ENCODE measurements at places on chromosomes 5 and 9. TPM values are rescaled to one million over a fixed set of nuclear protein-coding genes. Genes with fewer than 3 reads are reported as not detected.

DNA sequence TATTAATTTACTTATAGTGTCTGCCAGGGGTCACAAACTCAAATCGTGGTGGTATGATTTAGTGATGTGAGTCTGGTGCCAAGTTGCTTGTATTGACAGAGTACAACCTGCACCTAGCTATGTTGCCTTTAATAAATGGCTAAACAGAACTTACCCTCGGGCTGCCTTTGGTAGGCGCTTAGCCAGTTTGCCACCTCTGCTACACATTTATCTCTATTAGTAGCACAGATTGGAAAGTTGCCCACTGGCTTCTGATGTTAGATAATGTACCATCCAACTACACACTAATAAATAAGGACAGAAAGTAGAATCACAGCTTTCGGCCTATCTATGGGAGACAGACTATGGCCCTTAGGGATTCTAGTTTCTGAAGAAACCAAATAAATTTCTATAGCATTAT lies 368.4 kb downstream of the MAN2A1 start:
- no peak for DNase-seq

The SCGB3A2 gene
- not detected for total RNA-seq

DNA sequence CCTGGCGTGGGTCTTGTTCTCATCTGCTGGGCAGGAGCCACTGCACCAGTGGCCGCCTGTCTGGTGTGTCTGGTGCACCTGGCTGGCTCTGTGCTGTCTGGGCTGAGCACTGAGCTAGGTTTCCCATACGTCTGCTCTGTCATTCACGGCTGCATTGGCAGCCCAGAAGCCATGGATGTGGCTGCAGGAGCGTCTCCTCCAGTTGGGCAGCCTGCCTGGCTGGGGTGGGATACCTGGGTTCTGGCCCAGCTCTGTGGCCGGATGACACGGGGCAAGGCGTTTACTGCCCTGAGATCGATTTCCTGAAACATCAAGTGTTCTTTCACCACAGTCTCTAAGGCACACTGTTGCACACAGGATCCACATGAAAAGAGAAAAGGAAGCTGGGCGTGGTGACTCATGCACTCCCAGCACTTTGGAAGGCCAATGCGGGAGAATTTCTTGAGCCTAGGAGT lies 25.5 kb upstream of the SLC25A51 start:
- DNase-seq: no peak

GRCh38 chr9:72728031-72728770 lies 206.8 kb downstream of the TMC1 start:
- DNase-seq: no peak

DNA sequence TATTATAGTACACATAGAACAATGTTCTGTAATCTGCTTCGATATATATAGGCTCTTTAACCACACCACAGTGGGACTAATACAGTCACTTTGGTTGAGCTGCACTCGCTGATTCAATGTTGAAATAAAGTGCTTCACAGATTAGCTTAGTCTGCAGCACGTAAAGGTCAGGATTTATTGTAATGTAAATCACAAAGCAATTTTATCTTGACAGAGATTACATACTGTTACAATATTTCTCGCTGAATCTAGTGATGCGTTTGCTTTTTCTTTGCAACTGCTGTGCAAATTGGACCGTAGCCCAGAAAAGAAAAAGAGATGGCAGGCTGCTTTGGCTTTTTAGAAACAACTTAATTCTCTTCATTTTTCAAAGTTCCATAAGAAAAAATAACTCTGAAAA lies 52.9 kb downstream of the CETN3 start:
- no peak for DNase-seq

The TAF11L10 gene
- not detected for total RNA-seq

GRCh38 chr5:23893561-23893960 lies 386.2 kb downstream of the PRDM9 start:
- no peak for DNase-seq

The MZB1 gene
- total RNA-seq: 0.25 TPM

GRCh38 chr9:116149844-116150243 lies 3.7 kb upstream of the PAPPA start:
- peak; percentile 45 for DNase-seq
